ENCODE measurements at places on chromosomes 13 and 19. TPM values are rescaled to one million over a fixed set of nuclear protein-coding genes. Genes with fewer than 3 reads are reported as not detected.

The ITGBL1 gene
- 43.0 TPM for total RNA-seq

The KLK12 gene
- total RNA-seq, result not detected

The MAMSTR gene
- total RNA-seq, result 0.20 TPM

The ZNF429 gene
- total RNA-seq, result 0.79 TPM

The TMEM255B gene
- 19.1 TPM for total RNA-seq

The ZNF525 gene
- 8.1 TPM for total RNA-seq

The CGB5 gene
- total RNA-seq, result not detected

The ZNF284 gene
- 2.6 TPM for total RNA-seq

The CRB3 gene
- 0.11 TPM for total RNA-seq
